ENCODE measurements at places on chromosomes 5 and 9. TPM values are rescaled to one million over a fixed set of nuclear protein-coding genes. Genes with fewer than 3 reads are reported as not detected.

SLC46A2 gene
- not detected for total RNA-seq

GRCh38 chr5:20678386-20678785 is 690.4 kb upstream of the CDH18 start:
- H3K4me1 ChIP-seq: no peaks in the 10 kb centered on the region
- no peaks in the 10 kb centered on the region for H3K27me3 ChIP-seq
- no peak for DNase-seq
- no peak overlapping the region for H3K4me3 ChIP-seq
- H3K36me3 ChIP-seq: no peaks in the 10 kb centered on the region
- H3K27ac ChIP-seq: no peak overlapping the region

TAF11L14 gene
- total RNA-seq: not detected

DNA sequence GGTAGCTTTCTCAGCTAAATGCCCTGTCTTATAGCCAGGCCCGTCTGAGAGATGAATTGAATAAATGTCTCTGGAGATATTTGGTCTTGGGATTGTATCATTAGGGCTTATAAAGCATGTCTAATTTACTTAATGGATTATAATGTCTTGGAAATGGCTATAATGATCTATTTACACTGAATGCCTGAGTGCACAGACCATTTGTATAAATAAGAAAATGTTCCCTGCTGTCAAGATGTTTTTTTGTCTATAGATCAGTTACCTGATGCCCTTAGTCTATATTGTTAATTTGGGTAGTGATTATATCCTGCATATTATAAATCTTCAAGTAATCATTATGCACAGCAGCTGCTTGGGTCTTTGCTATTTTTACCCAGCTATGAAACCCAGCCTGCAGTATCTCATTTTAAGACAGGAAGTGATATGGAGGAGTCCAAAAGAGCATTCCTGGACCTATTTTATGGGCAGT is 112.9 kb upstream of the ACTBL2 start:
- no peak overlapping the region for H3K4me3 ChIP-seq
- no peaks in the 10 kb centered on the region for H3K36me3 ChIP-seq
- H3K27ac ChIP-seq: no peak overlapping the region
- no peaks in the 10 kb centered on the region for H3K4me1 ChIP-seq

DNA sequence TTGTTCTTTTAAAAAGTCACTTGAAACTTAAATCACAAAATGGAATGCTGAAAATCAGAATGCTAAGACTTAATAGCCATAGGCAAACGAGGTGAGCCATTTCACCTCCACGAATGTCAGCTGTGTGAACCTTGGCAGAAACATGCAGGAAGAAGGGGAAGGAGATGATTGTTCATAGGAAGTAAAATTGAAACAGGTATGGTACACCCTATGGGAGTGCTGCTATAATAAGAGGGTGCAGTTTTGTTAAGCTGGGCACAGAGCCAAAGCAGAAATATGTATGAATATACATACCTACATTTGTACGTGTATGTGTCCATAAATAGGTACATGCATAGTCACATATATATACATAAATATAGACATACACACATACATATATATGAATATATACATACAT is 51.0 kb upstream of the SPINK5 start:
- no peaks in the 10 kb centered on the region for H3K36me3 ChIP-seq
- H3K4me1 ChIP-seq: no peaks in the 10 kb centered on the region
- no peaks in the 10 kb centered on the region for H3K27me3 ChIP-seq
- H3K27ac ChIP-seq: no peak overlapping the region
- no peak for DNase-seq

DNA sequence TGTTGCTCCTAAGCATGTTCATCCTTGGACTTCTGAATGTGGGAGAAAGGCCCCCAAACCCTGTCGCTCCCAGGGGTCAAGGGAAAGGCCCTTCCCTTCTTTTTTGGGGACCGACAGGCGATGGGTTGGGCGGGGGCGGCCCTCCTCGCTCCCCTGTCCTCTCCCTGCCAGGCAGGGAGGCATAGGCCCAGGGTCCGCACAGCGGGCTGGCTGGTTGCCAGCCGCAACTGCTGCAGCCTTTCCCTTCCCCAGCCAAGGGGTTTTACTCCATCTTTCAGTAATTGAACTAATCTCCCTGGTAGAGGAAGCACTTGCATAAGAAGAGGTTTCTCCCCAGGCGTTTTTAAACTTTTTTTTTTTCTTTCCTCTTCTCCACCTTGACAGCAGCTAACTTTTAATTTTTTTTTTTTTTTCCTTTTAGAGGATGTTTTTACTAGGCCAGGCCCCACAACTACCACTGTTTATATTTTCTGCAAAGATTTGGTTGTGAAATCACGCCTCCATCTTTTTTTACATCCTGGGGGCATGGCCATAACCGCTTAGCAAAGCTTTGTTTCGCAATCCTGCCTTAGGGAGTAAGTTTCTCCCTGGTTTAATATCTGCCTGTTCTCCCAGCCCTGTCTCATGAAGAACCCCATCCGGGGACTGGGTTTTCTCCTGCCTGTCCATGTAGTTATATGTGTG is 216.9 kb upstream of the ZNF608 start:
- no peak overlapping the region for H3K4me3 ChIP-seq
- no peaks in the 10 kb centered on the region for H3K36me3 ChIP-seq
- H3K4me1 ChIP-seq: peaks cover 6% of the 10 kb centered on the region
- peak; percentile 61 for DNase-seq

GRCh38 chr5:11377896-11378295 is 526.4 kb downstream of the CTNND2 start:
- peaks cover 15% of the 10 kb centered on the region for H3K4me1 ChIP-seq
- H3K27ac ChIP-seq: peak overlapping the region; percentile 32
- no peak overlapping the region for H3K4me3 ChIP-seq
- DNase-seq: no peak
- H3K36me3 ChIP-seq: no peaks in the 10 kb centered on the region

DNA sequence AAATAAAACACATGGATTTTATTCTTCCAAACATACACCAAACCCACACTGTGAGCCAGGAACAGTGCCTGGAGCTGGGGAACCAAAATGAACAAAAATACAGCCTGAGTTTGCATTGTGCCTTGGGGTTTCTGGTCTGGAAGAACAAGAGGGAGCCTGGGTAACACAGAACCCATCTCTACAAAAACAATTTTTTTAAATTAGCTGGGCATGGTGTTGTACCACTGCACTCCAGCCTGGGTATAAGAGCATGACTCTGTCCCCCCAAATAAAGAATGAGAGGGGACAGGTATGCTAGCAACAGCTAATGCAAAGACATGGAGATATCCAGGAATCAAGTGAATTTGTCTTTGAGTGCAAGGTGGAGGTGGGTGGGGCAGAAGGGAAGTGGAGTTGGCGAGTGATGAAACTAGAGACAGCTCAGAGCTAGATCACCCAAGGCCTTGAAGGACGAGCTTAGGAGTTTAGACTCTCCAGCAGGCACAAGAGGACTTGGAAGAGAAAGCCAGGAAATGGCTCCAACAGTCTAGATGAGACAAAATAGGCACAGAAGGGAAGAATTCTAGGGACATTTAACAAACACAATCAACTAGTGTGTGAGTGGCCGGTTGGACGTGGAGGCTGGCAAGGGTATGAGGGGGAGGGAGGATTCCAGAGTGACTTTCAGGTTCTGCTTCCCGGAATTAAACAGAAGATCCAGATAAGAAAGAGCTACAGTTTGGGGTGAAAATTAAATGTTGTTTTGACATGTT is 47.4 kb downstream of the FNBP1 start:
- H3K27ac ChIP-seq: no peak overlapping the region
- no peaks in the 10 kb centered on the region for H3K4me1 ChIP-seq
- no peaks in the 10 kb centered on the region for H3K27me3 ChIP-seq
- no peak overlapping the region for H3K4me3 ChIP-seq
- no peaks in the 10 kb centered on the region for H3K36me3 ChIP-seq
